ENCODE measurements at places on chromosomes 2 and 18.

- DNase-seq, result no peak
Measured at GRCh38 chr2:200713704-200714064, 98.0 kb upstream of the BZW1 start.

DNA sequence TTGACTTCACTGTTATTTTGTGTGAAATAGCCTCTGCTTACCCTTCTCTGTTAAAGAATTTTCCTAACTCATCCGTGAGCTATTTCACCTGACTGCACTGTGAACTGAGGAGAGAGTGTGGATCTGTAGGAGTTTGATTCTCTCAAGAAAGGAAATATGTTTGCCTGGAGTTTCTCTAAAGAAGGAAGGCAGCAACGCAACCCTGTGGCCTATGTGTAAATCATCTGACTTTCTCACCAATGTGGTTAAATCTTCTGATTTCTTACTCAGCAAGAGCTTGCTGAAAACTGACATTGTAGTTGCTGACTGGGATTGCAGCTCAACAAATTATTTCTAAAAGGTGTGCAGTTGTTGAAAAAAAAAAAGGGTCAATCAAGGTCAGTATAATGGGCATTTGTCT lies 153.9 kb upstream of the PELI1 start:
- no peak for DNase-seq

- DNase-seq, result no peak
Measured at GRCh38 chr18:44197832-44198611, 482.7 kb upstream of the SETBP1 start.

DNA sequence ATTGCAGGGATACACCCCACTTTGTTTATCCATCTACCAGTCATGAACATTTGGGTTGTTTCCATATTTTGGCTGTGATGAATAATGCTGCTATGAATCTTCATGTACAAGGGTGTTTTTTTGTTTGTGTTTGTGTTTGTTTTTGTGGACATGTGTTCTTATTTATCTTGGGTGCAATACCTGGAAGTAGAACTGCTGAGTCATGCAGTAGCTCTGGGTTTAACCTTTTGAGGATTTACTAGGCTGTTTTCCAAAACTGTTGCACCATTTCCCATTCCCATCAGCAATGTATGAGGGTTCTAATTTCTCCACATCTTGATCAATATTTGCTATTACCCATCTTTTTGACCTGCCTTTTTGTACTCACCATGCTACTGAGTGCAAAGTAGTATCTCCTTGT lies 140.0 kb upstream of the CYP1B1 start:
- no peak for DNase-seq

DNA sequence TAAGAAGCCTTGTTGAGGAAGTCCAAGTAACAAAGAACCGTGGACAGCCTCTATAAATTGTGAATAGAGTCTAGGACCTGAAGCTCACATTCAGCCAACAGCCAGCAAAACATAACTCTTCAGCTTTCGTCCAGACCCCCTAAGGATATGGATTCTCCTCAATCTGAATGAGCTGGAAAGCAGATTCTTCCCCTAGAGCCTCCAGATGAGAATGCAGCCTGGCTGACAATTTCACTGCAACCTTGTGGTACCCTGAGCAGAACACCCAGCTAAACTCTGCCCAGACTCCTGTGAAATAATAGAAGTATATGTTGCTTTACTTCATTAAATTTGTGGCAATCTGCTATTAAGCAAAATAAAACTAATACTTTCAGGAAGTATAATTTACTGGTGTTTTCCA lies 483.5 kb upstream of the SLC8A1 start:
- no peak for DNase-seq

DNA sequence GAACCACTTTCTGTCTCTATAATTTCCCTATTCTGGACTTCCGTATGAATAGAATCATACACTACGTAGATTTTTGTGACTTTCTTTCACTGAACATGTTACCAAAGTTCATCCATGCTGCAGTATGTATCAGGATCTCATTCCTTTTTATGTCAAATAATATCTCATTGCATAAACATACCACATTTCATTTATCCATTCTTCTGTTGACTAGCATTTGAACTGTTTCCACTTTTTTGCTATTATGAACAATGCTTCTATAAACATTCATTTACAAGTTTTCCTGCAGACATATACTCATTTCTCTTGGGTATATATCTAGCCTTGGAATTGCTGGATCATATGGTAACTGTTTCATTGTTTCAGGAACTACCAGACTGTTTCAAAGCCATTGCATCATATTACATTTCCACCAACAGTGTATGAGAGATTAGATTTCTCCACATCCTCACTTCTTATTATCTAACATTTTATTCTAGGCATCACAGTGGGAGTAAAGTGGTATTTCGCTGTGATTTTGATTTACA lies 186.2 kb downstream of the DYM start:
- DNase-seq, result no peak

GRCh38 chr18:10009321-10010144 lies 95.7 kb downstream of the VAPA start:
- no peak for DNase-seq

- DNase-seq, result peak; percentile 72
Measured at GRCh38 chr2:205675861-205676516, 6.3 kb upstream of the NRP2 start.

DNA sequence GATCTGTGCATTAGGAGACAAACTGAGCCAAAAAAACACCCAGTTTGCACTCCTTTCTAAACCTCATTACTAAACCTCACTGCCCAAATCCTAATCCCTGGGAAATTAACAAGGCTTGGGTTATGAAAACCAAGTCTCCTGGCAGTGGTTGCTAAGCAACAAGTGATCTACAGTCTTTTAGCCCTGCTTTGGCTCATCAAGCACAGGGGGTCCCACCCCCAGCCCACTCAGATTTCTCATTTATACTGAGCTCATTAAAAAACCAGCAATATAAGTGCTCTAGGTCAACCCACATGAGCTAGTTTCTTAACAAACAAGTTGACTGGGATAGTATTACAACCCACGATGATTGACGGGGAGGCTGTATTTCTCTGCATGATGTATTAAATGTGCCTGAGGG lies 18.4 kb downstream of the DNER start:
- DNase-seq, result no peak

DNA sequence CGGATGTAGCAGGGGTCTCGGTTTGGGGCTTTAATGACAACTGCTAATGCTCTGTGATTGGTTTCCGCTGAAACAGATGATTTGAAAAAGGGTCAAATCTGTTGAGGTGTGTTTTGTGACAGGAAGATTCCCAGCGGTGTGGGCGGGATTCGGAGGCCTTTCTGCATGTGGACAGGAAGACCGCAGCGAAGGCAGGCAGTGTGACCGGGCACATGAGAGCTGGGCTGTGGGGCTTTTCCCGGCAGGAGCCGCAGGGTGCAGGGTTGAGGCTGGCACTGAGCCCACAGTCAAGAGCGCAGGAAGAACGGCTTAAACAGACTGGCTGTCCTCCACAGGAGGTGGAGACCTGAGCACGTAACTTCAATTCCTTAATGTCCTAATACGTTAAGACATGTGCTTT lies 180.0 kb upstream of the TPO start:
- DNase-seq, result no peak

DNA sequence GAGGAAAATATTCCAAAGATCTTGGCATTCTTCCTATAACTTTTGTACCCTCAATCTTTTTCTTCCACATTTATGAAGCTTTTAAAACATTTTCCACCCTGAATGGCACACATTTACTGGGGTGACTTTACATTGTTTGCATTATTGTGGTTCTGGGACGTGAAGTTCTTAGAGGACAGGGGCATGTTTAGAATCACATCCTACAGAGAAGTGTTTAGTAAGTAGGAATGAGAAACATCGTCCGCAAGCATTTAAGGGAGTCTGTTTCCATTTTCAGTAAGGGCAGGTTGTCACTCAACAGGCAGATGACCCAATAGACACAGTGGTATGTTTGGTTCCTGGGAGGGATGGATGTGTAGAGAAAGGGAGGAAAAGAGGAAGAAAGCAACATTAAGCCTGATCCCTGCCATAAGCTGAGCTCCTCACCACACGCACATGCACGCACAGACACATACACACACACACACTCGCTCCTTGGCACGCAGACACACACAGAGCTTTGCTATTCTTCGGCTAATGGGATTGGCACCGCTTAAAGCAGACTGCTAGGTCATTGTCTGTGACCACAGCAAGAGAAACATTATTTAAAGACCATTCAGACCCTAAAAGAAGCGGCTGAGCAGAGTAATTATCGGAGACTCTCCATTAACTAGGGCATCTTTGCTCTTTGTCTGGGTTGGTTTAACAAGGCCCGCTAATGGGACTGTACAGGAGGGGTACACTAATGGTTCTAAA lies 14.2 kb upstream of the PLEKHM3 start:
- DNase-seq, result no peak

GRCh38 chr2:135132314-135132713 lies 80.2 kb downstream of the RAB3GAP1 start:
- DNase-seq, result peak; percentile 68

DNA sequence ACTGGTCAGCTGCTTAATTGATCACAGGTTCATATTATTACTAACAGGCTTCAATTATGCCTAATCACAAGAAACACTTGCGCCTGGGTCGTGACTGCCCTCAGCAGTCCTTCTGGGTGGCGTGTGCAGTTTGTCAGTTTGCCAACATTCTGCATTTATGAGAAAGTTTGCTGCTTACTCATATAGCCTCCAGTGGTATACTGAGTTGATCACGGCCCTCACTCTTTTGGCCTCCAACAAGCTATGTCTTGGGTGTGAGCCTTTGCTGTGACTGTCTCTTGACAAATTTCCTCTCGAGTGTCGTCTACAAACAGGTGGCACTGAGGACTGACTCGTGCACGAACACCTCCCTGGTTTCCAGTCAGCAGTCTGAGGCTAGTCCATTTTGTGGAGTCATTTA lies 27.3 kb downstream of the DCDC2C start:
- peak; percentile 65 for DNase-seq

DNA sequence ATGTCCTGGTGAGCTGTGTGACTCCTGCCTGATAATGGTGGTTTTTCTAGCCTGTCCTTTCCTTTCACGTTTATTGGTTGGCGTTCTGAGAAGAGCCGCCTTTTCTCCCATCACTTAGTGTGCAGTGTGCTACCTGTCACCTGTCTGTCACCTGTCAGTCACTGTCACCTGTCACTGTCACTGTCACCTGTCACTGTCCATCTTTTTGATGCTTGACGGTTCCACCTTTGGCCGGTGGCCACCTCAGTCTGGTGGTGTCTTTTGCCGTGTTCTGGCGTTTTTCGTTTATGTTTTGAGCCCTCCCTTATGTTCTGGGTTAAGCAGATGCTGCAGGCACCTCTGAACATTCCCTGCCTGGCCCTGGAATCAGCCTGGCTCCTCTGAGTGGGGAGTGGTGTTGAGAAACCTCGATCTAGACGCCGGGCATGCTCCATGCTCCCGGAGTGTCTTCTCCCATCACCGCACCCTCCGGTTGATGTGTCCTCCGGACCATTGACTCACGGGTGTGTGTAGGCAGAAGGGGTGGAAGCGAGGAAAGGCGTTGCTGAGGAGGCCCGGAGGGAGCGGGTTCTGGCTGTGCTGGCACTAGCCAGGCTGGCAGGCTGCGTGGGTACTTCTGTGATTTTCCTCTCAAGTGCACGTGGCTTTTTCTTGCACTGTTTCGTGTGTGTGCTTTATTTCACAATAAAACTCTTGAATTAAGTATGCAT lies 20.7 kb downstream of the DTYMK start:
- no peak for DNase-seq

DNA sequence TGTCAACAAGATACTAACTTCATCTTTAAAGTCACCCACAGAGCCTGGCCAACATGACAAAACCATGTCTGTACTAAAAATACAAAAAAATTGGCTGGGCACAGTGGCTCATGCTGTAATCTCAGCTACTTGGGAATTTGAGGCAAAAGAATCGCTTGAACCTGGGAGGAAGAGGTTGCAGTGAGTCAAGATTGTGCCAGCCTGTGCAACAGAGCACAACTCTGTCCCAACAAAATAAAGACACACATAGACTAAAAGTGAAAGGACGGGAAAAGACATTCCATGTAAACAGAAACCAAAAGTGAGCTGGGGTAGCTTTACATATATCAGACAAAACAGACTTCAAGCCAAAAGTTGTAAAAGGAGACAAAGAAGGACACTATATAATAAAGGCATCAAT lies 34.8 kb downstream of the USP34 start:
- DNase-seq, result no peak

DNA sequence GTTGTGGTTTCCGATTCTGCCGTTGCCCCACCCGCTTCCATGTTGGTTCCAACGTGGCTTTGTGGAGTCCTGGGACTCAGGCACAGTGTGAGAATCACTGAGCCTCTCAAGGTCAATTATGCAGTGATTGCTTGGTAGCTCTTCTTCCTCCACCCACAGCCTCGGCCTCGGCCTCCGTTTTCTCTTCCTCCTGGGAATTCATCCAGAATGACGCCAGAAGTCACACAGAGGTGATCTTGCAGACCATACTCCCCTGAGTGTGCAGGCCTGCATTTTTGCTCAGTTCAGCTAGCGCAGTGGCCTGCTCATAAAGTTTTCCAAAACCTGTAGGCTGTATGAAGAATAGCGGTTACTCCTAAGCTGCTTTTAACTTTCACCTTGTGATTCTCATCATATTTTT lies 273.3 kb downstream of the GBX2 start:
- DNase-seq, result no peak

GRCh38 chr2:220674033-220674432 lies 898.1 kb downstream of the EPHA4 start:
- DNase-seq, result no peak

- DNase-seq, result no peak
Measured at GRCh38 chr2:218858138-218858445, 1.5 kb upstream of the WNT6 start.

DNA sequence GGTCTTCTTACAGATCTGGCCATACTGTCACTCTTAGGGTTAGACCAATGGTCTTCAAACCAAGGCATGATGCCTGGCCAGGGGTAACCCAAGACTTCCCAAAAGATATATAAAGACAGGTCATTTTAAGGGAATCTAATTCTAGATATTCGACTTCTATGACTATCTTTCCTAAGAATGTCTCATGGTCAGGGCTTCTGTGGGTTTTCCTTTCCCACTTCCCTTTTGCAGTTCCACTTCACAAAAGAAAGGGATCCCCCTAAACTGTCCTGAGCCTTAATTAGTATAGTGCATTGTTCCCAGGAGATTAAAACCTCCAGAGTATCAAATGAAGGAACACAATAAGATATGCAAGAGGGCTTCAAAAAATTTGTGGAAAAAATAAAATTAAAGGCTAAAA lies 223.6 kb upstream of the SIX2 start:
- peak; percentile 19 for DNase-seq

DNA sequence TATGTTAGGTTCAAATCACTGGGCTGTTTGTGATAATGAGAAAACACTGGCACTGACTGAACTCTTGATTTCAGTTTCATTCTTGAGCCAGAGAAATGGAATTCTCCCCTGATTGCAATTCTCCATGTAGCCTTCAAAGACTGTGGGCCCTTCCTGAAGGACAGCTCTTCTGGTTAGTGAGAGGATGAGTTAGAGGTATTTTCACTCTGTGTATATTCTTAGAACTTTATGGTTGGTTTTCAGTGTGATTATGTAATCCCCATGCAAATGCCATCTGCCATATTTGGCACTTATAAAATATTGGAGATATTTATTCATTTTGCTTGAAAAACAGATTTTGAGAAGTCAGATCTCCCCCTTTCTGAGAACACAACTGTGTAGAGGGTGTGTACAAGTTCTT lies 323.7 kb downstream of the SLC4A3 start:
- DNase-seq, result no peak

GRCh38 chr18:79944126-79944731 lies 7.2 kb downstream of the SLC66A2 start:
- no peak for DNase-seq

- DNase-seq, result no peak
Measured at GRCh38 chr2:201440182-201440581, 11.1 kb downstream of the TRAK2 start.

- no peak for DNase-seq
Measured at GRCh38 chr2:126535408-126535807, 120.5 kb upstream of the GYPC start.
